ENCODE measurements at places on chromosomes 7 and 10.

DNA sequence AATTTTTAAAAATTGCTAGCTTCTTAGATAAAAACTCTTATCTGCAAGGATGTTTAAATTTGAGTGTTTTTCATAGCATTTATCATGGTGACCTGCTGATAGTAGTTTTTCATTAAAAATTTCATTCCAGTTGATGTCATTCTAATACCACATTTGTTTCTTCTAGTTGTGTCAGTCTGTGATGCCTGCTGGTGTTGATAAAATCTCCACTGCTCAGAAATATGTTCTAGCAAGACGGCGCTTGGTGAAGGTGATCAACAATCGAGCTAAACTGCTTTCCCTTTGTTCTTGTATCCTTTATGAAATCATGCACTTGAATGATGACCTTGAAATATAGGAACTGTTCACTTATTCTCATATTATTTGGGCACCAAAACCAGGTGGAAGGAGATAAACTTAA, 17.6 kb upstream of the STMP1 start:
- DNase-seq: no peak

DNA sequence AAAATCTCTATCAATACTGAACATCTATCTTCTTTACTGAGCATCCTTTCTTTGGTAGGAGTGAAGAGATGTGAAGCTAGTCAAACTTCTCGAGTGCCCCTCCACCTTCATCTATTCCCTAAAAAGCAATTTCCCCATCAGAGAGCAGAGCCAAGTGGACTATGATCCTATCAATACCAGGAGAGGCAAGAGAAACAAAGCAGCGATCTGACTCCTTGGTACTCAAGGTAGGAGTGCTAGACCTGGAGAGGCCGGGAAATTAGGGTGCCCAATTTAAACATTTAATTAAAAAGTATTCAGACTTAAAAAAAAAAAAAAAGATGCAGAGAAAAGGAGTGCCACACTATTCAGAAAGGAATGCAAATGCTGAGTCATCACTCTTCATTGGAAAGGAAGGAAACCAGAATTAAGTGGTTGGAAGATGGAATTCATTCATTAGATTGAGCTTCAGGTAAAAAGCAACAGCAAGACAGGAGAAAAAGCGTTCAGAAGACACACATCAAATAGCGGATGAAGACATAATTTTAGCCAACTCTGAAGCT, 1.6 kb downstream of the TIAL1 start:
- DNase-seq: no peak

GRCh38 chr10:46068905-46069304, 22.8 kb upstream of the MSMB start:
- no peak for DNase-seq

- no peak for DNase-seq
Measured at GRCh38 chr10:75434291-75434690, 2.9 kb downstream of the LRMDA start.

DNA sequence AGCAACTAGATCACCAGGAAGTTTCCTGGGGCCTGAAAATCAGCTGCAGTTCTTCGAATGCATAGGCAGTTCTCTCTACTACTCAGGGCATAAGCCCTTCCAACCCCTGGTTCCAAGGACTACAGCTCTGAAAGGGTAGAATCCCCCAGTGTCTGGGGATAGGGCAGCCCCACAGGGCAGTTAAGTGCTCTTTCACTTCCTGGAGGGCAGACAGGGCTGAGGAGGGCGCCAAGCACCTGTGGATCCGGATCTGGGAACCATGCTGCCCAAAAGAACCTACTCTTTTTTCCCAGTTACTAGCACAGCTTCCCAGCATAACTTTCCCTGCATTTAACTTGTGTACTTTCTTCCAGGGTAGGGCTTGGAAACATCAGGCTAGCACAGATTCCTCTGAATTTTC, 41.1 kb downstream of the CXCL12 start:
- no peak for DNase-seq

- DNase-seq: no peak
Measured at GRCh38 chr10:37871143-37871542, 13.7 kb upstream of the ZNF248 start.

DNA sequence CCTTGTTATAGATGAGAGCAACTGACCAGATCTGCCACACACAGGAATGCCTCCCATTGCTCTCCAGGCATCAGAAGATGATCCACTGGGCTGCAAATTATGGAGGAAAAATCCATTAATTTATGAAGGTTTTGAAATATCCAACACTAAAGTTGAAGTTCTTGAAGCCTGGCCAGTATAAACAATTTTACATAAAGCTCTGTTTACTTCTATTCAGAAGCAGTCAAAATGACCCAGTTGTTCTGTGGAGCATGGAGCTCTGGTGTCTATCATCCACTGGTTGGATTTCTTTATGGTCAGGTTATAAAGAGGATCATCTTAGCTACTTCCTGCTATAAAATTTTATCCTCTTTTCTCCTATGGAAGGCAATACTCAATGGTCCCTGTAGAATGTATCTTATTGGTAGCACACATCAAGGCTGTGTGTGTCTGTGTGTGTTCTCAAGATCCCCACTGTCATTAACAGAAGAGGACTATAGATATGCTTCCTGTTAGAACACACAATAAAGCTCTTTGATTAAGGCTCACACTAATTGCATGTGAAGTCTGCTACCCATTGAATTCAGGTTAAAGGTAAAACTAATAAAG, 747.4 kb downstream of the SUGCT start:
- no peak for DNase-seq

- no peak for DNase-seq
Measured at GRCh38 chr10:11282156-11282555, 264.5 kb downstream of the CELF2 start.

GRCh38 chr10:108375691-108376090, 1211.2 kb upstream of the SORCS1 start:
- DNase-seq: no peak

DNA sequence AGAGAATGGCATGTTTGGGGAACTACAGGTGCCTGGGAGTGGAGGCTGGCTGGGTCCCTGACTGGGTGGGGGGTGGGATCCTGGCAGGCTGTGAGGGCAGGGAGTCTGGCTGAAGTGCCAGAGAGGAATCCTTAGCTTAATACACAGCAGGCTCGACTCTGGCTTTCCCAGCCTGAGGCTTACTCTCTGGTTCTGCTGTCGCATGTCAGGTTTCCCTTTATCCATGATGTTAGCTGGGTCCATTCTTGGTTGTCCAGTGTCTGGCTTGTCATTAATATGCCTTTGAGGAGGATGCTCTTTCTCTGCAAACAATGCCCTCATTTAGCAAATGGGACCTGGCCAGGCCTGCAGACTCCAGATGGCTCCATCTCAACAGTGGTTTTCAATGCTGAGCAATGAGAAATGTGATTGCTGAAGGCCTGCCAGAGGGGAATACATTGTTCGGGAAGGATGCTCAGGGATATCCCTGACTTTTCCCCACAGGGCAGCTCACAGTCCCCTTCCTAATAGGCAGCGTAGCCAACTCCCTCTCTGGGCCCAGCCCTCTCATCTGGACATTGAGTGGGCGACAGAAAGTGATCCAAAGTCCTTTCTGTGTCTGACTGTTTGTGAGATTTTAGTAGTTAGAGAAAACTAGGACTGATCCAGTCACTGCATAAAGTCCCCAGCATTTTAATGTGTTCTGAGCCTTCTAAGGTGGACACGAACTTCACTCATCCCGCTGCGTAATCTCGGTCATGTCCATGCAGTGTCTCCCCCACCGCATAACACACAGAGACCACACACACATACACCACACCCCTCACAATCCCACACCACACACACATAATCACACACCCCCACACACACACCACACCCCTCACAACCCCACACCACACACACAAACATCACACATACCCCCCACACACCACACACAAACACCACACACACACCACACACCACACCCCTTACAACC, 124.9 kb downstream of the ANLN start:
- DNase-seq: no peak

DNA sequence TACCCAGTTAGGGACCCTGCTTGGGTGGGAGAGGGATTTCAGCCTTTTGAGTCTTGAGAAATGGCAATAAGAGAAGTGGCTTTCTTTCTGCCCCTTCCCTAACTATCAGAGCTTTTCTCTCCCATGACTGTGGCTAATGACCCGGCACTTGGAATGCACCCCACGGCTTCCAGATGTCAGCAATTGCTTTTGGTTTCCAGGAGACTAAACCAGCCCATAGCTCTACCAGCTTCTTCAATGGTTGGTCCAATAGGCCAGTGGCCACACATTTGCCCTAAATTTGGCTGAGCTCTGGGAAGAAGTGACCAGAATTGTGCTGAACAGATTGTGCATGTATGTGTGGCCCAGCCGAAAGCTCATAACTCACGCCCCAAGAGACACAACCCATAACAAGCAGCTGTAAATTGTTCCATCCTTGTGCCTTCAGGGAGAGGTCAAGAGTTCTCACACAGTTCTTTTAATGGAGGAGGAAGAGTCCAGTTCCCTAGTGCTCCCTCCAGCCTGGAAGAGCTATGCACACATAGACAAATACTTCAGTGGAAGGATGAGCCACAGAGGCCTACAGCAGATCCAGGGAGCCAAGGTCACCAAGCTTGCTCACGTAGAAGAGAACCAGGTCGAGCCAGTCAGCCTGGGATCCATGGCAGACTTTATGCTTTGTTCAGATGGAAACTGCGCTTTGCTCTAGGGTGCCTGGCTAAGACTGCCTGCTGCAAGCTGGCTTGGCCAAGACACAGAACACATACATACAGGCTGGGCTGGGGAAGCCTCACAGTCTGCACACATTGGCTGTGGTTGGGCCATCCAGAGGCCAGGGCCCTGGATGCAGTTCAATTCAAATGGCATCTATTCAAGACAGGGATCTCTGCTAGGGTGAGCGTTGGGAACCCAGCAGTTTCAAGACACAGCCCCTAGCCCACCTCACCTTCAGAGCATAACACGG, 131.8 kb upstream of the HABP2 start:
- no peak for DNase-seq

GRCh38 chr7:101820703-101821102, 3.3 kb downstream of the CUX1 start:
- DNase-seq: no peak

- peak; percentile 9 for DNase-seq
Measured at GRCh38 chr7:30923009-30923773, 11.5 kb downstream of the AQP1 start.

DNA sequence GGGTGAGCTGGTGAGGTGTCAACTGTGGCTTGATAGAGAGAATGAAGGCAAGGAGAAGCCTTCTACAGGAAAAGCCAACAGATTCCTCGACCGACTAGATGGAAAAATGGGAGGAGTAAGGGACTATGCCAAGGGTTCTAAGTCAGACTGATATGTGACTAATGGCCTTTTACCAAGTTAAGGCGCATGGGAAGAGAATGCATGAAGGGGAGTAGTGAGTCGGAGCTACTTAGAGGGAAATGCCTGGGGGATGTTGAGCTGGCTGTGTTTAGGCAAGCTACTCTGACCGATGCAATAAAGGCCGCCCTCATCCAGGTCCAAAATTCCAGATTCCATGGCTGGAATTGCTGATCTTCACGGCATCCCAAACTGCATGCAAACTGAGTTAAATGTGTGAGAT, 48.2 kb downstream of the APBB1IP start:
- no peak for DNase-seq

- DNase-seq: no peak
Measured at GRCh38 chr10:45425621-45426563, 51.9 kb downstream of the ALOX5 start.

- DNase-seq: no peak
Measured at GRCh38 chr10:4144817-4145216, 359.8 kb upstream of the KLF6 start.

GRCh38 chr10:82815680-82816079, 940.7 kb downstream of the NRG3 start:
- no peak for DNase-seq

- no peak for DNase-seq
Measured at GRCh38 chr7:14191686-14192098, 202.2 kb upstream of the ETV1 start.

- DNase-seq: no peak
Measured at GRCh38 chr7:151754142-151754590, 122.7 kb downstream of the PRKAG2 start.

DNA sequence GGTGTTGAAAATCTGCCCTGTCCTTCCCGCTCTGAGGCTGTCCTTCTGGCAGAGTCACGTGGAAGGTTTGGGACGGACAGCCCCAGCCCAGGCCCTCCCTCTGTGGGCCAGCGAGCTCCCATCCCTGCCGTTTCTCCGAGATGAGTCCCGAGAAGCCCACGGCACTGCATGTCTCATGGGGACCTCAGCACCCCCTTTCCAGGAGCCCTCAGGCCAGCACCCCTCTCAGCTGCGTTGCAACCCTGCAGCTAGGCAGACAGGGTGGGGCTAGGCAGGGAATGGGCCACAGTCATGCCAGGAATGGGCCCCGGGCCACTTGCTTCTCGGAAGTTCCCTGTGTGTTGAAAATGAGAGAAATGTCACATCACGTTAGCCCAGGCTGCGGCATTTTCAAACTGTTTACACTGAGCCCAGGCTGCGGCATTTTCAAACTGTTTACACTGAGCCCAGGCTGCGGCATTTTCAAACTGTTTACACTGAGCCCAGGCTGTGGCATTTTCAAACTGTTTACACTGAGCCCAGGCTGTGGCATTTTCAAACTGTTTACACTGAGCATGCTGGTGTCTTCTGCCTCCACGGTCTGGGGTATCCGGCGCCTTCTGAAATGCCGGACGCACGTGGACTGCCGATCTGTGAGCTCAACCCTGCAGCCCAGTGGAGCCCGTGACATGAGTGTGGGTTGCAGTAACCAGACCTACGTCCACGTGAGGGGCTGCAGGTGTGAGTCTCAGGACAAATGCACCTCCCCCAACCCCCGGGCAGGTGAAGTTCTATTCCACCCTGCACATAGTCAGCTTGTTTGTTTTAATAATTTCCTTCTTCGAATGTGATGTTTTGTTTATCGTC, 42.6 kb downstream of the FAM20C start:
- DNase-seq: no peak

DNA sequence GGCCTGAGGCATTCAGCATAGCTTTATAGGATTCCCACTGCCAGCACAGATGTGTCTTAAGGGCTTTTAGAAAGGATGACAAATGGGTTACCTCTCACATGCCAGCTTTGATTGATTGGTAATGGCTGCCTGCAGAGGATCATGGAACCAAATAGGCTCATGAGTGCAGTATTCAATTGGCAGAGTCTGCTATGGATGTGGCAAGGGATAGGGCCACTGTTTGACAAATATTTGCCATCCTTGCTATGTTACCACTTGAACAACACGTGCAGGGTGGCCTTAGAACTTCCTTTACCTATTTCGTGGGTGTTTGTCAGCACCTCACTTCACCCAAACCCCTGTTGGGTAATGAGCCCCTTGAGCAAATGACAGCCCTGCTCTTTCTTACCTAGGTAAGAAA, 139.2 kb downstream of the C10orf105 start:
- DNase-seq: no peak

GRCh38 chr7:77395626-77396025, 20.5 kb downstream of the GSAP start:
- no peak for DNase-seq

- no peak for DNase-seq
Measured at GRCh38 chr7:15430191-15430590, 131.6 kb downstream of the AGMO start.

- DNase-seq: no peak
Measured at GRCh38 chr10:67401711-67402110, 294.3 kb downstream of the CTNNA3 start.

- DNase-seq: no peak
Measured at GRCh38 chr10:59708816-59709394, 745 bp downstream of the SLC16A9 start.
